ENCODE measurements at places on chromosomes 12 and 14. TPM values are rescaled to one million over a fixed set of nuclear protein-coding genes. Genes with fewer than 3 reads are reported as not detected.

Gene AHNAK2
- total RNA-seq: not detected

Gene SERPINA1
- total RNA-seq: 0.38 TPM

Gene SLC2A14
- total RNA-seq: 10.3 TPM

Gene NCKAP5L
- total RNA-seq: 1.9 TPM

Gene C14orf132
- not detected for total RNA-seq

GRCh38 chr12:13252616-13253015, 56.1 kb downstream of the EMP1 start:
- H3K27ac ChIP-seq: no peak overlapping the region
- H3K36me3 ChIP-seq: no peaks in the 10 kb centered on the region
- H3K4me3 ChIP-seq: no peak overlapping the region
- peaks cover 28% of the 10 kb centered on the region for H3K27me3 ChIP-seq

GRCh38 chr14:59630288-59630963, 53.8 kb upstream of the CCDC175 start:
- no peaks in the 10 kb centered on the region for H3K36me3 ChIP-seq
- no peaks in the 10 kb centered on the region for H3K4me1 ChIP-seq
- H3K4me3 ChIP-seq: no peak overlapping the region
- no peak overlapping the region for H3K27ac ChIP-seq

GRCh38 chr14:65850429-65851135, 438.1 kb downstream of the FUT8 start:
- H3K4me1 ChIP-seq: peaks cover 50% of the 10 kb centered on the region
- no peaks in the 10 kb centered on the region for H3K27me3 ChIP-seq
- H3K36me3 ChIP-seq: peaks cover 7% of the 10 kb centered on the region
- peak overlapping the region; percentile 71 for H3K4me3 ChIP-seq
- DNase-seq: no peak

GRCh38 chr12:120421701-120422100, 16.2 kb upstream of the COX6A1 start:
- no peak for DNase-seq
- H3K4me1 ChIP-seq: no peaks in the 10 kb centered on the region
- no peak overlapping the region for H3K4me3 ChIP-seq
- no peak overlapping the region for H3K27ac ChIP-seq
- no peaks in the 10 kb centered on the region for H3K36me3 ChIP-seq
- H3K27me3 ChIP-seq: no peaks in the 10 kb centered on the region

DNA sequence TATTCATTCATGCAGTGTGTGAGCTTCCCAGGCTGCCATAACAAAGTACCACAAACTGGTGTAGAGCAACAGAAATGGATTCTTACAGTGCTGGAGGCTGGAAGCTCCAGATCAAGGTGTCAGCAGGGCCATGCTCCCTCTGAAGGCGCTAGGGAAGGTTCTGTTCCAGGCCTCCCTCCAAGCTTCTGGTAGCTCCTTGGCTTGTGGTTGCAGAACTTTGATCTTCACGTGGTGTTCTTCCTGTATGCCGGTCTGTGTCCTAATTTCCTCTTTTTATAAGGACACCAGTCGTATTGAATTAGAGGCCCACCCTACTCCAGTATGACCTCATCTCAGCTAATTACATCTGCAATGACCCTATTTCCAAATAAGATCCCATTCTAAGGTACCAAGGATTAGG, 3.1 kb downstream of the OTUB2 start:
- peak; percentile 25 for DNase-seq
- no peak overlapping the region for H3K4me3 ChIP-seq
- H3K27ac ChIP-seq: no peak overlapping the region
- no peaks in the 10 kb centered on the region for H3K36me3 ChIP-seq
- H3K4me1 ChIP-seq: peaks cover 14% of the 10 kb centered on the region

DNA sequence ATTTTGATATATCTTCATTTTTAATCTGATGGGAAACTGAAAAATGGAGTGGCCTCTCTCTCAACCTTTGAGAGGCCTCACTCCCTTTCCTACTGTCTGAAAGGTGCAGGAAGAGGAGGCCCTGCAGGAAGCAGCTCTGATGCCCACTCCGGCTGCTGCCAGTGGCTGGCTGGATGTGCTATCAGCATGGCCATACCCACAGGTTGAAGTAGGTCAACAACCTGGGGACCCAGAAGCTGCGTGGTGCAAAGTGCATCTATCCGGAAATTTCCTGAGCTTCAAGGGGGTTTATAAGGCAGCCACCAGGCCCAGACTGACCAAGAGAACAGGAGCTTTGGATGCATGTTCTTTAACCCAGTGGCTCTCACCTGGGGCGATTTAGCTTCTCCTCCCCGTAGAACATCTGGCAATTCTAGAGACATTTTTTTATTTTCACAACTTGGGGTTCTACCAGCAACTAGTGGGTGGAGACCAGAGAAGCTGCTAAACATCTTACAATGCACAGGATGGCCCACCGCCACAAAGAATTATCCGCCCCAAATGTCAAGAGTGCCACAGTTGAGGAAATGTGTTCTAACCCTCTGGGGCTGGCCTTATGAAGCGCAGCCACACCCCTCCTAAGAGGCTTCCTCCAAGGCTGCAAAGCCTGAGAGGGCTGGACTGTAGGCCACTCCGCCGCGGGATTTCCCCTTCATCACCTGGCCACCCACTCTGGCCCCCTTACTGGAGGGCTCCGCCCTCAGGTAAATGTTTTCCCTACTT, 8.2 kb upstream of the BATF start:
- peak overlapping the region; percentile 96 for H3K27ac ChIP-seq
- no peak for DNase-seq
- H3K4me1 ChIP-seq: peaks cover 65% of the 10 kb centered on the region
- peak overlapping the region; percentile 90 for H3K4me3 ChIP-seq
- no peaks in the 10 kb centered on the region for H3K27me3 ChIP-seq

GRCh38 chr12:4331221-4331620, 10.2 kb downstream of the TIGAR start:
- H3K36me3 ChIP-seq: peaks cover 8% of the 10 kb centered on the region
- H3K4me1 ChIP-seq: peaks cover 6% of the 10 kb centered on the region
- H3K4me3 ChIP-seq: no peak overlapping the region
- H3K27me3 ChIP-seq: no peaks in the 10 kb centered on the region
- H3K27ac ChIP-seq: no peak overlapping the region

- H3K4me1 ChIP-seq: no peaks in the 10 kb centered on the region
- no peak overlapping the region for H3K4me3 ChIP-seq
- no peak for DNase-seq
- peaks cover 20% of the 10 kb centered on the region for H3K27me3 ChIP-seq
Measured at GRCh38 chr14:51677266-51677665, 25.6 kb downstream of the FRMD6 start.

DNA sequence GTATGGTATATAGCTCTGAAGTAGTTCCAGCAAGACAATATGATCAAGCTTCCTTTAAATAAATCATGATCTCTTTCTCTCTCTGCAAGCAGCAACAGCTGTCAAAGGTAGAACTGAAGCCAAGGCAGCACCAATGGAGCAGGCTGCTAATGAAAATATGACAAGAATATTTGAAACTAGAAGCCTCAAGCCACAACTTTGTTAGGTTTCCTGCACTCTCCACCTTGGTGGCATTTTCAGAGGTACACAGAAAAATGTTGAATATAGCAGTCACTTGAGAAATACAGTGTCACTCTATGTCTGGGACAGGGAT, 43.8 kb upstream of the PSMA6 start:
- H3K4me3 ChIP-seq: no peak overlapping the region
- H3K27me3 ChIP-seq: no peaks in the 10 kb centered on the region
- H3K4me1 ChIP-seq: peaks cover 36% of the 10 kb centered on the region
- no peak for DNase-seq
- no peaks in the 10 kb centered on the region for H3K36me3 ChIP-seq

DNA sequence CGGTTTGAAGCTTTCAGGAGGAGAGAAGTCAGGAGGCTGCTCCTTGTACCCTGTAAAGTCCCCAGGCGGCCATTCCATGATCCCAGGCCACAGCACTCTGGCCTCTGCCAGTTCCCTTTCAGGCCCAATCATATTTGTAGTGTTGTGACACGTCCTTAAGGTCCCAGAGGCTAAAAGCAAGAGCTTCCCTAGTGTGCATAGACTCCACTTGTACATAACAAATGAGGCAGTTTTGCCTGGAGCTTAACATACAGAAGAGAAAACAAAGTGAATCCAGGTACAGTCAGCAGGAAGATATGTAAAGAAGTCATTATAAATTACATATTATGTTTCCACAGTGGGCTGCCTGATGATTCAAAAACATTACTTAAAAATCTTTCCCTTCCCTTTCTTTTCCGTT, 81.1 kb upstream of the RPH3A start:
- no peaks in the 10 kb centered on the region for H3K36me3 ChIP-seq
- H3K27ac ChIP-seq: no peak overlapping the region
- no peaks in the 10 kb centered on the region for H3K4me1 ChIP-seq
- H3K27me3 ChIP-seq: peaks cover 10% of the 10 kb centered on the region

DNA sequence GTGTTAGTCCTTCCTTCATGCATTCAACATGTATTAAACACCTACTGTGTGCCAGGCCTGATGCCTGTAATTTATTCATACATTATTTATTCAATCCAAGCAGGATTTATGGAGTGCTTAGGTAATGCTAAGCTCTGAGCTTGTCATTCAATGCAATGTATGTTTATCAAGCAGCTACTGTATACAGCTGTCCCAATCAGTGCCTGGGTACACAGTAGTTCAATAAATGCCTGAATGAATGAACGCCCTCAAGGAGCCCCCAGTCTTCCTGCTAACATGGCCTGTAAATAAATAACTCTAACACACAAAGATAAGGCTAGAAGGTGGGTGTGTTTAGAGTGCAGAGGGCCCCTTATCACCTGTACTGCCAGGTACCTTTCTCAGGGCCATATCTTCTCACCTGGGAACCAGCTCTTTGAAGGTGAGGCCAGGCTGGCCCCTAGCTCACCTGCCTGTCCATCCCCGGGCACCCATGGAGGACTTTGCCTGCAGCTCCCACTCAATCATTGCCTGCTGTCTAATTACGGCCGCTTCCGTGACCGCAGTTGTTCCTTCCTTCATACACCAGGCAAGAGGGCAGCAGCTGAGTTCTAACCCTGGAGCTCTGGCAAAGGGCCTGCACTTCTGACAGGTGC, 20.0 kb upstream of the KDM2B start:
- no peaks in the 10 kb centered on the region for H3K27me3 ChIP-seq
- no peak overlapping the region for H3K27ac ChIP-seq
- no peak for DNase-seq
- no peaks in the 10 kb centered on the region for H3K36me3 ChIP-seq
- no peak overlapping the region for H3K4me3 ChIP-seq
- H3K4me1 ChIP-seq: no peaks in the 10 kb centered on the region

- no peaks in the 10 kb centered on the region for H3K4me1 ChIP-seq
- peaks cover 18% of the 10 kb centered on the region for H3K27me3 ChIP-seq
- H3K36me3 ChIP-seq: no peaks in the 10 kb centered on the region
Measured at GRCh38 chr12:46942579-46942978, 116.8 kb upstream of the SLC38A4 start.

DNA sequence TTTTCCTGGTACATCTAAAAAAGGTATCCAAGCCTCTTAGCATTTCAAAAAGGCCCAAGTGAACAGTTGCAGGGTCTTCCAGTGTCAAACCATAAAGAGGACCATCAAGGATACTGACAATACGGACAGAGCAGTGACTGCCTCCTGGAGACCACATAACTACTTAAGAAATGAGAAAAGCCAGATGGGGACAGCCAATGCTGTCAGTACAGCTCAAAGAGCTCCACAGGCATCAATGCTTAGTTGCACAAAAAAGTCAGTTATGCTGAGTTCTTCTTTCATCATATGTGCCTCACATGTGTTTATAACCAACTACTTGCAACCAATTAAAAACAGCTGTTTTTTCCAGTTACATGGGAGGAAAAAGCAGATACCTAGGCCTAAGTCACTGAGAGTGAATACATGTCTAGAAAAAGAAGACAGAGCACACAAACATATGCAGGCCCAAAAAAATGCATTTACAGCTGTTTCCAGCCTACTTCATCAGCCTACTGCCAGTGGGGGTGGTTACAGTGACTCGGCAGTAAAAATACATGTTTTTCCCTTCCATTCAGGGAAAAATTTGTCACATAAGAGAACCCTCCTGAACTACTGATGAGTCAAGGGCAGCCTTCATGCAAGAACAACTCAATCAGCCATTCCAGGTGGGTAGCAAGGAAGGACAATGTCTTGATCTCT, 84.0 kb downstream of the DCAF5 start:
- H3K36me3 ChIP-seq: peaks cover 10% of the 10 kb centered on the region
- no peak overlapping the region for H3K27ac ChIP-seq
- no peaks in the 10 kb centered on the region for H3K27me3 ChIP-seq
- no peak overlapping the region for H3K4me3 ChIP-seq
- DNase-seq: no peak
- peaks cover 19% of the 10 kb centered on the region for H3K4me1 ChIP-seq

- no peaks in the 10 kb centered on the region for H3K36me3 ChIP-seq
- H3K4me1 ChIP-seq: peaks cover 7% of the 10 kb centered on the region
- H3K27ac ChIP-seq: no peak overlapping the region
Measured at GRCh38 chr12:1325666-1326065, 268.7 kb downstream of the FBXL14 start.

GRCh38 chr12:71652656-71653055, 11.0 kb downstream of the ZFC3H1 start:
- H3K36me3 ChIP-seq: peaks cover 19% of the 10 kb centered on the region
- H3K4me3 ChIP-seq: no peak overlapping the region
- DNase-seq: no peak
- H3K4me1 ChIP-seq: peaks cover 22% of the 10 kb centered on the region
- H3K27me3 ChIP-seq: no peaks in the 10 kb centered on the region
- no peak overlapping the region for H3K27ac ChIP-seq

Measured in natural killer cell treated with Interleukin-12 subunit alpha and Interleukin-12 subunit beta and Interleukin-15 and Interleukin-18, amount 100 ng/mL, for 72 hours (primary cell).